GDM1 (cell line): ENCODE measurements at places on chromosomes 1 and 21.

DNA sequence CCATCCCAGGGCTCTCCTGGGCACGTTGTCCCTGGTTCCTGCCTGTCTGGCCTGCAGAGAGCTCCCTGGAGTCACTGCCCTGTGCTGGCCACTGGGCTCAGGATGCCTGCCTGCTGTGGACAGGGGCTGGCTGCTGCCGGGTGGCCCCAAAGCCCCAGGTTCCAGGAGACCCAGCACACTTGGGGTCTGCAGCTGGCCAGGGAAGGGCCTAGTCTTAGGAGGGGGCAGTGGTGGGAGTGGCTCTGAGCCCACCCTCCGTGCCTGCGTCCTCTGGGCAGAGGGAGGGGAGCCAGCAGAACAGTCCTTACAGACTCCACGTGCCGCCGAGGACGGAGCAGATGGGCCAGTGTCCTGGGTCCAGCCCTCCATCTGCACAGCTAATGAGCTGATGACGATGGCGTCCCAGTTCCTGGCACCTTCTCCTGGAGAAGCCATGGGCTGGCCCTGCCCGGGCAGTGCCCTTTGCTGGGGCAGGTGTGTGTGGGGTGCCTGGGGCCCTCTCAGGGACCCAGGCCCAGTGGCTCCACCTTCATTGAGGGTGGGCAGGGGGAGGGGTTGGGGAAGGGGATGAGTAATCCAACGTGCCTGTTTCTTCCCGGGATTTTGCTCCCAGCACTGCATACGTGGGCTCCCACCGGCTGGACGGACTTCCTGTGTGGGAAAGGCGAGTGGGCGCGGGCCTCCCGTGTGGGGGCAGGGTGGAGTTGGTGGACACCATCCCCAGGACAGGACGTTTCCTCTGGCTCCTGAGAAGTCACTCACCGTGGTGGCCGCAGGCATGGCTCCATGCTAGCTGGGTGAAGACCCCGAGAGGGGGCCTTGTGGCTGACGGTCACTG, 6.8 kb upstream of the PLCH2 start:
- DNase-seq, result no peak

DNA sequence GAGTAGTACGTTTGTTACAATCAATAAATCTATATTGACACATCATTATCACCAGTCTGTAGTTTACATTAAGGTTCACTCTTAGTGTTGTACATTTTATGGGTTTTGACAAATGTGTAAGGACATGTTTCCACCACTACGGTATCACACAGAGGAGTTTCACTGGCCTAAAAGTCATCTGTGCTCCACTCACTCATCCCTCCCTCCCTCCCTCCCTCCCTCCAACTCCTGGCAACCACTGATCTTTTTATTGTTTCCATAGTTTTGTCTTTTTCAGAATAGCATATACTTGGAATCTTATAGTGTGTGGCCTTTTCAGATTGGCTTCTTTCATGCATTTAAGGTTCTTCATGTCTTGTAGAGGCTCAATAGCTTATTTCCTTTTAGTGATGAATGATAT, 44.1 kb upstream of the RHOU start:
- DNase-seq, result no peak

- peak; percentile 3 for DNase-seq
Measured at GRCh38 chr1:103514920-103515503, 10.5 kb upstream of the RNPC3 start.

DNA sequence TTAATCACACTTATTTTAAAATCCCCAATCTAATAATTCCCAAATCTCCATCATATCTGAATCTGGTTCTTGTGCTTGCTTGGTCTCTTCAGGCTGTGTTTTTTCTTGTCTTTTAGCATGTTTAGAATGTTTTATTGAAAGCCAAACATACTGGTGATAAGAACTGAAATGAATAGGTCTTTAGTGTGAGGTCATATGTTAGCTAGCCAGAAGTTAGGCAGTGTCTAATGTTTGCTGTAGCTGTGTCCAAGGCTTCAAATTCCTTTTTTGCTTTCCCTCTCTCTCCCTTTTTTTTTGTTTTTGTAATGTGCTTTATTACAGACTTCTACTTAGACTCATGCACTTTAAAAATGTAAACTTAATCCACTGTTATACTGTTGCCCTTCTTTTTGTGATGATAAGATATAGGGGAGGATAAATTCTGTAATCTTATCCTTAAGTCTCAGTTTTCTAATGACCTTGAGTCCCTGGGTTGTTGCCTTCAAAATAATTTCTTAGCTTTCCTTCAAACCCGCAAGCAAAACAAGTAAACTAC, 725.1 kb downstream of the BRINP3 start:
- no peak for DNase-seq

- no peak for DNase-seq
Measured at GRCh38 chr1:176033881-176034280, 173.2 kb downstream of the COP1 start.

- DNase-seq, result no peak
Measured at GRCh38 chr1:2981981-2982614, 39.2 kb upstream of the ACTRT2 start.

GRCh38 chr1:172578586-172578985, 45.6 kb downstream of the SUCO start:
- no peak for DNase-seq

GRCh38 chr1:184597650-184598357, 156.9 kb downstream of the EDEM3 start:
- no peak for DNase-seq

- no peak for DNase-seq
Measured at GRCh38 chr1:33317354-33317753, 3.5 kb downstream of the A3GALT2 start.

- no peak for DNase-seq
Measured at GRCh38 chr1:15453734-15454133, 2.8 kb upstream of the CELA2A start.

GRCh38 chr1:228902781-228903433, 167.6 kb downstream of the RHOU start:
- DNase-seq, result no peak

DNA sequence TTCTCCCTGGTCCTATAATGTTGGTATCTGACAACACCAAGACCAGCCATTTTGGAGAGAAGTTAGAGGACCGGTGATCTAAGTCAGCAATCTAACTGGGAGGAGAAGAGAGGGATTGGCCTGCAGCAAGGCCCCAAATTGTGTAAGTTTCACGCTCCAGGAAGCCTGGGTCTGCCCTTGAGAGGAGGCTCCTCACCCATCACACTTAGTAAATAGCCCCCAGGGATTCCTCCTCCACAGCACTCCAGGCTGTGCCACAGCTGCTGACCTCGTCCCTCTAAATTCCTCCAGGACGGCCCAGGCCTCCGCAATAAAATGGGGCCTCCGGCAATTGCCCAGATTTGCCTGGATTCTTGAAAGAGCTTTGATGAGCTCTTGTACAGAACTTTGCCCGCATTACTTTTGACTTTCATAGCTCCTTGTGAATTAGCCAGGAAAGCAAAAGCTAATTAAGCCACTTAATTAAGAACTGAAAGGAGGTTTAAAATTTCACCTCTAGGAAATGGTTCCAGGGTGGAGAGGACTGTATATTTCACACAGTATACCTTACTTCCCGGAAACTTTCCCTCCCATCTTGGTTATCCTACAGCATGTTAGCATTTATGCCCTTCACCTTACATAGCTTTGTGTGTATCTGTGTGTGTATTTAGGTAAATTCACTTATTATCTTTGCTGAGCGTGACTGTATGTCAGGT, 90.5 kb downstream of the LAMC2 start:
- DNase-seq, result no peak

DNA sequence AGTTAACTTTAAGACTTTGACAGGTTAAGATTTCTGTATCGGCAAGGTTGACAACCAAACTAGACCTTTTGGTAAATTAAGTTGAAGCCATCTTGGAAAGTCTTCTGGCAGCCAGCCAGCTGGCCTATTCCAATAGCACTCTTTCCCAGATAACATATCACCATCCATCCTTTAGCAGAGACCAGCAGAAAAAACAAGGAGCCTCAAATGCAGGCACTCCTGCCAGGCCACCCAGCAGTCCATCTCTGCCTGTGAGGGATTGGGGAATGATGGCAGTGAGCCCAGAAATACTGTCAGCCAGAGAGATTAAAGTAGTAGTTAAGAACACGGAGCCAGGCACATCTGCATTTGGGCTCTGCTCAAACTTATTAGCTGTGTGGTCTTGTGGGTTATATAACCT, 19.4 kb downstream of the ZBTB40 start:
- no peak for DNase-seq

GRCh38 chr1:194033646-194034045, 847.2 kb upstream of the B3GALT2 start:
- DNase-seq, result no peak

- peak; percentile 27 for DNase-seq
Measured at GRCh38 chr1:55150880-55151588, 64.1 kb downstream of the USP24 start.

DNA sequence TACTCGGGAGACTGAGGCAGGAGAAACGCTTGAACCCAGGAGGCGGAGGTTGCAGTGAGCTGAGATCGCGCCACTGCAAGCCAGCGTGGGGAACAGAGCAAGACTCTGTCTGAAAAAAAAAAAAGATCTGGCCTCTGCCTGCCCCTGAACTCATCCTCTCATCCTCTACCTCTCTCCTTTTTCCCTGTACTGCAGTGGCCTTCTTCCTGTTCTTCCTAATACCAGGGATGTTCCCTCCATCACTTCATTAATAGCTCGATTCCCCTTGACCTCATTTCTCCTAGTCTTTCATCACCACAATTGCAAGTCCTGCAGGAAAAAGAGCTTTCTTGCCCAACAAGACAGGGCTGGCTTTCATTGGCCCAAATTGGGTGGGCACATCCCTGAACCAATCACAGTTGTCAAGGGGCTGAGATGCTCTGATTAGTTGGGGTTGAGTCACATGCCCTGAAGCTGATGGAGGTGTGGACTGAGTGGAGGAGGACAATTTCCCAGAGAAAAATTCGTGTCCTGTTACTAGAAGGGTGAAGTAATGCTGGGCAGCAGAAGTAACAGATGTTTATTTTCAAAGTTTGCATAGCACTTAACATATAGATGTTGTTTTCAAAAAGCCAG, 86.8 kb upstream of the PUM1 start:
- no peak for DNase-seq

DNA sequence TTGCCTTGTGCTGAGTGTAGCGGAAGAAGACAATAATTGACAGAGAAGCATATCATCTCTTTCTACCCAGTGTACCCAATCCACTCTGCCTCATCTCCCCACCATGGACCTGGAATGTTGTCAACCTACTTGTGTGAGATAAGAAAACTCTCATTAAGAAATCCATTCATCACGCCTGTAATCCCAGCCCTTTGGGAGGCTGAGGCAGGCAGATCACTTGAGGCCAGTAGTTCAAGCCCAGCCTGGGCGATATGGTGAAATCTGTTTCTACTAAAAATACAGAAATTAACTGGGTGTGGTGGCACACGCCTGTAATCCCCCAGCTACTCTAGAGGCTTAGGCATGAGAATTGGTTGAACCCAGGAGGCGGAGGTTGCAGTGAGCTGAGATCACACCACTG, 209.6 kb downstream of the PBX1 start:
- DNase-seq, result no peak
